Amniotic stem cell (primary cell): ENCODE measurements at places on chromosomes 4 and X.

- DNase-seq, result no peak
These were observed 52.8 kb upstream of the ANKRD17 start for GRCh38 chr4:73311428-73311827.

GRCh38 chr4:127781300-127782024 lies 660 bp upstream of the HSPA4L start:
- no peak for DNase-seq

DNA sequence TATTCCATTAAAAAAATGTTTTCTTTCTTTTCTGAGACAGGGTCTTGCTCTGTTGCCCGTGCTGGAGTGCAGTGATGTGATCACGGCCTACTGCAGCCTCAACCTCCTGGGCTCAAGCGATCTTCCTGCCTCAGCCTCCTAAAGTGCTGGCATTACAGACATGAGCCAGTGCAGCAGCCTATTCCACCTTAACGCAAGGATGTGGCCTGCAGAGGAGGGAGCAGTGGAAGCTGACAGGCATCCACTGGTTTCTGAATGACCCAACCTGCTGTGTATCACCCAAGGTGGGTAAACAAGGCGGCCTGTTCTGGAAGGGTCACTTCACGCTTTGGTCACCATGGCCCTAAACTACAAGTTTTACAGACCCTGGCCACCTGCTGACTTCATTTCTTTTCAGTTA lies 60.8 kb downstream of the ACOX3 start:
- DNase-seq, result no peak

GRCh38 chr4:177064729-177065394 lies 244.8 kb upstream of the NEIL3 start:
- no peak for DNase-seq

- no peak for DNase-seq
These were observed 143.1 kb upstream of the BCOR start for GRCh38 chrX:40240844-40241243.

DNA sequence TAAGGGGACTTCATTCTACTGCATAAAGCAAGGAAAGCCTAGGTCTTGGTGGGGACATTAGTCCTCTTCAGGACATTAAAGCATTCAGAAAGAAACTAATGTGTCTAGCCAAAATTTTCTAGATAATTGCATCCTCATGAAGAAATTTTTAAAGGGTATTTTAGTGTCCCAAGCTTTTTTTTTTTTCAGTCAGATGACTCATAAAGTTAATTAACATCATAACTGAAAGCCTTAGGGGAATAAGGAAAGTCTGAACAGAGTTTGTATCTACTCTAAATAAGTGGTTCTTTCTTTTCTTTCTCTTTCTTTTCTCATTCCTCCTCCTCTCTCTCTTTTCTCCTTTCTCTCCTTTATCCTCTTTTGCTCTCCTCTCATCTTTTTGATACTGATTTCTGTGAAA lies 202.4 kb downstream of the ADAMTS3 start:
- no peak for DNase-seq

DNA sequence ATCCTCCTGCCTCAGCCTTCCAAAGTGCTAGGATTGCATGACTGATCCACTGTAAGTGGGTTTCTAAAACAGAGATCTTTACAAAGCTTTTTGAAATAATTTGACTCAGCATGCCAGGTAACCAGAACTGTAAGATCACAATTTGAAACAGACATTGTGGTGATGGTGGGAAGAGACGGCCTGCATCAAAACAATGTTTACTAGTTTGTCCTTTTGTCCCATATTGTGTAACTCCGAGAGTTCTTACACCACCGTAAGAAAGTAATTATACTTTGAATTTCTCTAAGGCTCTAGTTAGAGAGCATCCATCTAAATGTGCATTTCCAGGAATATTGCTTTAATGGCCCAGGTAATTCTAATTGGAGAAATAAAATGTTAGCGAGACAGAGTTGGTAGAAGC lies 594 bp upstream of the ARHGAP24 start:
- DNase-seq, result no peak

- no peak for DNase-seq
These were observed 51.6 kb downstream of the NFKB1 start for GRCh38 chr4:102552781-102553180.

DNA sequence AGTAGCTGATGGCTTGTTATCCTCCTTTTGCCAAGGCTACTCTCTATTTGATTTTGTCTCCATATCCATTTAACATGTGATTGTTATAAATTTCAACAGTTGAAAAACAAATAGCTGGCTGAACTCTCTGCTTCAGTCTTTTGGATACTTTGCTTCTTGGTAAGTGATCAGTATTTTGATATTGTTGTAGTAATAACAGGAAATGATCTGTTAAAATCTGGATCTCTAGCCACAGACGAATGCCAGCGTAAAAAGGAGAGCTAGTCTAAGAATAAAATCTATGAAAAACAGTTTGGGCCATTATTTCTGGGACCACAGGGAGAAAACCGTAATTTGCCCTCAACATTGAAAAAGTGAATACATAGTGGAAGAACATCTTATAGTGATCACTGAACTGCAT lies 113.8 kb downstream of the ANAPC10 start:
- DNase-seq, result no peak

- DNase-seq, result no peak
These were observed 51.2 kb upstream of the HCCS start for GRCh38 chrX:11059933-11060332.
